ENCODE measurements at places on chromosomes 5 and 9. TPM values are rescaled to one million over a fixed set of nuclear protein-coding genes. Genes with fewer than 3 reads are reported as not detected.

ARSI gene
- not detected for total RNA-seq

DNA sequence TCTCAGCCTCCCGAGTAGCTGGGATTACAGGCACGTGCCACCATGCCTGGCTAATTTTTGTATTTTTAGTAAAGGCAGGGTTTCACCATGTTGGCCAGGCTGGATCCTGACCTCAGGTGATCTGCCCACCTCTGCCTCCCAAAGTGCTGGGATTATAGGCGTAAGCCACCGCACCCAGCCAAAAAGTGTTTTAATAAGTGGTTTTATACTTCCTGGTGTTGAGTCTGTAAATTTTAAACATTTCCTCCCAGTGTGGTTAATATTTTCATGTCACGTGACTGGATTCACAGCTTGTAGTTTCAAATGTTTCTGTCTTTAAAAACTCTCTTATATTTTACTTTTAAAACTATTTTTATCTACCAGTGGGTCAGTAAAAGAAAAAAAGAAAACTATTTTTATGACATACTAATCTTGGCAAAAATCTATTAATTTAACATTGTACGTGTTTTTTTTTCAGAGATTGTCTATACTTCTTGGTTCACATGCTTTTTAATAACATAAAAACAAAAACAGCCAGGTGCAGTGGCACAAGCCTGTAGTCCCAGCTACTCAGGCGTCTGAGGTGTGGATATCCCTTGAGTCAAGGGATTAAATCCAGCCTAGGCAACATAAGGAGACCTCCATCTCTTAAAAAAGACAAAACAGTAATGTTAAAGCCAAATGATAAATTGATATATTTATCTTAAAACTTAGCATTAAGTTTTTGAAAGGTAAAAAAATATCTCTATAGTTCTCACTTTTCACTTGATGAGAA lies 117.1 kb downstream of the DMXL1 start:
- no peak for DNase-seq

ABO gene
- total RNA-seq = not detected

- no peak for DNase-seq
These were observed 694.1 kb upstream of the C9orf72 start for GRCh38 chr9:28267351-28267750.

DNA sequence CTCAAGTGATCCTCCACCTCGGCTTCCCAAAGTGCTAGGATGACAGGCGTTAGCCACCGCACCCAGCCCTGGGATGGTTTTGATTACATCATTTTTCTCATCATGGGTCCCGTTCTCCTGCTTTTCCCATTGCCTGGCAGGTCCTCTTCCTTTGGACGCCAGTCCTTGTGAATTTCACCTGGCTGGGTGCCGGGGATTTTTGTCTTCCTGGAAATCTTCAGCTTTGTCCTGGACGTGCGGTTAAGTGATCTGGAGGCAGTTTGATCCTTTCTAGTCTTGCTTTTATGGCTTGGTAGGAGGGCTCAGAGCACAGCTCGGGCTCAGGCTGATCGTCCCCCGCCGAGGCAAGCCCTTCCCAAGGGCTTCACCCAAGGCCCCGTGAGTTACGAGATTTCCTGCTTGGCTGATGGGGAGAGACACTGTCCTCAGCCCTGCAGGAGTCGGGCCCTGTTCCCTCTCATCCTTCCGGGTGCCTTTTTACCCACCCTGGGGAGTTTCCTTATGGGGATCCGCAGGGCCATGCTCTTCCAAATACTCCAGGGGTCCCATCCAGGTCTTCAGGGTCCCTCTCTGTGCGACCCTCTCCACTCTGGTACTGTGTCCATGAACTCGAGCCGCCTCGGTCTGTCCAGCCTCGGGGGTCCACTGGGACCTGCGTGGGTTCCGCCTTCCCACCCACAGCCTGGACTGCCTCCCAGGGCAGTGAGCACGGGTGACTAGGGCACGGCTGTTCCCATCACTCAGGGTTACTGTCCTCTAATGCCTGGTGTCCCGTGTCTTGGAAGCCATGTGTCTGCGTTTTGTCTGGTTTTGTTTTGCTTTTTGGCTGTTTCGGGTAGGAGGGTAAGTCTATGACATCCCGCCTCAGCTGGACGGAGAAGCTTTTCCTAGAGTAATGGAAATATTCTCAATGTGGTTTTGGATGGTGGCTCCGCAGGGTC lies 22.3 kb upstream of the EGFL7 start:
- no peak for DNase-seq

DNA sequence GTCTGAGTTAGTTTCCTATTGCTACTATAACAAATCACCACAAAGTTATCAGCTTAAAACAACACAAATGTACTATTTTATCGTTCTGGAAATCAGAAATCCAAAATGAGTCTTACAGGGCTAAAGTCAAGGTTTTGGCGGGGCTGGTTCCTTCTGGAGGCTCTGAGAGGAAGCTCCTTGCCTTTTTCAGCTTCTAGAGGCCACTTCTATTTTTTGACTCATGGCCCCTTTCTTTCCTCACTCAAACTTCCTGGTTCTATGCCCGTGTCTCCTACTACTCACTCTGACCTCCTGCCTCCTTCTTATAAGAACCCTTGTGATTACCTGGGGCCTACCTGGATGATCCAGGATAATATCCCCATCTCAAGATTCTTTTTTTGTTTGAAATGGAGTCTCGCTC lies 48.2 kb downstream of the GABBR2 start:
- no peak for DNase-seq

DNA sequence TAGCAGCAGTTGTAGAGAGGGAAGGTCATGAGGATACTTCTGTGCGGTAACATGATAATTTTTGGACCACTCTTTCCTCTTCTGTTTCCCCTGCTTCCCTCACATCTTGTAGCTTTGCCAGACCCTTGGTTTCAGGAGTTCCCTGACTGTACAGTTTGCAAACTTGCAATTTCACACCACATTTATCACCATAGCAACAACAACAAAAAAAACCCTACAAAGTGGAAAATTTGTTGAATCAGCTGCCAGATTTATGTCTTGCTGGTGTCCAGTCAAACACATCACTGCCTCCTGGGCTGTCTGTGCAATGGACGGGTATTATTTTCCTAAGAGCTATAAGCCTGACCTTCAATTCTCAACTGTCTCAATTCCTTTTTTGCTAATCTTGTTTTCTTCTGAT lies 751.6 kb downstream of the TLR4 start:
- DNase-seq = no peak

- no peak for DNase-seq
These were observed 39.9 kb downstream of the BICD2 start for GRCh38 chr9:92724528-92725265.

EPB41L4B gene
- total RNA-seq = 1.6 TPM

ANKDD1B gene
- 0.26 TPM for total RNA-seq

DNA sequence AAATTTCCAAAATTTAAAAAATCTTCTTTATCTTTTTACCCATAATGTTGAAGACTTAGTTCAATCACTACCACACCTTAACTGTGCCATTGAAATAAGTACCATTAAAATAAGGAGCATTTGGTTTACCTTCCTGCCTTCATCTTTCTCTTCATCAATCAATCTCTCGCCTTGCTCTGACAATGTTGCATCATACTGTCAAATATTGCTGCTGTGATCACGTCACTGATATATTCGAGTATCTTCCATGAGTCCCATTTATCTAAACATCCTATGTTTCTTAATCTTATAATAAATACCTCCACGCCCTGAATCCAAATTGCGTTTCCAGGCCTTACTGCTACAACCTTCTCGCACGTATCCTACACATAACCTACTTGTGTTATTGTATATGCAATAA lies 155.2 kb upstream of the ACOT12 start:
- no peak for DNase-seq

GRCh38 chr5:65290677-65291076 lies 191.0 kb downstream of the ADAMTS6 start:
- no peak for DNase-seq

GRCh38 chr5:124746916-124747790 lies 714 bp upstream of the ZNF608 start:
- no peak for DNase-seq

GRCh38 chr5:27727254-27727653 lies 688.9 kb upstream of the CDH9 start:
- no peak for DNase-seq

DNA sequence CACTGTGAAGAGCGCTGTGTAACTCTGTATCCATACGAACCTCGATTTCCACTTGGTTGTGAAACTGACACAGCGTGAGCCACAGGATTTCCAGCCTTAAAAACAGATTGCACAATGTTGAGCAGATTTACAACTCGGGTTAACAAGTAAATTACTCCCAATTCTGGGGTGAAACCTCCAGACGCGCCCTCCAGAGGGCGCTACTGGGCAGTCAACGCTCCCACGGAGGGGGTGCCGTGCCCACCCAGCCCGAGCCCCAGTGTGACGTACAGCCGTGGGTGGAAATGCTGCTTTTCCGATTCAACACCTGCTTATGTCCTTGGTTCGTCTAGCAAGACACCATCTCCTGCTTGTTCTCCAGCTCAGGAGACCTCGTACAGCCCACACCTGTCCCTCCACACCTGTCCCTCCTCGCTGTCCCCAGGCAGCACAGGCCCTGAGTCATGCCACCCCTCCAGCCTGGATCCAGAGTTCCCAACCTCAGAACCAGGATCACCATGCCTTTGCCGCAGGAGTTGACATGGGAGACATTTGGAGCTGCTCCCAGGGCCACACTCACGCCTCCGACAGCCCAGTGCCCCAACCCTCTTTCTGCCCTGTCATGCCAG lies 34.4 kb upstream of the SLC6A3 start:
- peak; percentile 52 for DNase-seq

GPR150 gene
- total RNA-seq = 1.7 TPM

HNRNPAB gene
- 232 TPM for total RNA-seq

DNA sequence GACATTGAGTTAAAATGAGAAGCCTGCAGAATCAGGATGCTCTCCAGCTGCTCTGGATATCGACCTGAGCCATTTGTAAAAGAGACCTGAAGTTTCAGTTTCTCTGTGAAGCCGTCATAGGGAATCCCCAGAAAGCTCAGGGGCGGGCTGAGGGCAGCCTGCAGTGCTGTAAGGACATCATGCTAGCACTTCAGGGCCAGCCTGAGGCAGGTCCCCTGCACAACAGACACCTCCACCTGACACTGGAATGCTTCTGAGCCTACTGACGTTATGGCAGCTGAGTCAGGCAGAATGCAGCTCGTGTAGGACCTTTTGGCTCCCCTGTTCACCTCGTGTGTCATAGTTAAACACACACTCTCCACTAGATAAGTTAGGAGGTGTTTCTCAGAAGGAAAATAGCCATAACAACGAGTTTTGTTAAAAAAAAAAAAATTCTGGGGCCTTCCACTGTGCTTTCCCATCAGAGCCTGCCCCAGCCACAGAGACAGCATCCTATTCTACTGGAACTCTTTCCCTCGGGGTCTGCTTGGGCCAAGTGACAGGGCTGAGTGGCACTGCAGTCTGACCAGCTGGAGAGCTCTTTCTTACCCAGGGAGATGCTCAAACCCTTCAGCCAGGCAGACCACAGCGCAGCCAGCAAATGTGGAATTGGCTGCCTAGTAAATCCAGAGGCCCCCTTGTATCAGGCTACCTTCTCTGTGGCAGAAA lies 354.9 kb downstream of the DIRAS2 start:
- peak; percentile 4 for DNase-seq

PDLIM4 gene
- 1.2 TPM for total RNA-seq

DNA sequence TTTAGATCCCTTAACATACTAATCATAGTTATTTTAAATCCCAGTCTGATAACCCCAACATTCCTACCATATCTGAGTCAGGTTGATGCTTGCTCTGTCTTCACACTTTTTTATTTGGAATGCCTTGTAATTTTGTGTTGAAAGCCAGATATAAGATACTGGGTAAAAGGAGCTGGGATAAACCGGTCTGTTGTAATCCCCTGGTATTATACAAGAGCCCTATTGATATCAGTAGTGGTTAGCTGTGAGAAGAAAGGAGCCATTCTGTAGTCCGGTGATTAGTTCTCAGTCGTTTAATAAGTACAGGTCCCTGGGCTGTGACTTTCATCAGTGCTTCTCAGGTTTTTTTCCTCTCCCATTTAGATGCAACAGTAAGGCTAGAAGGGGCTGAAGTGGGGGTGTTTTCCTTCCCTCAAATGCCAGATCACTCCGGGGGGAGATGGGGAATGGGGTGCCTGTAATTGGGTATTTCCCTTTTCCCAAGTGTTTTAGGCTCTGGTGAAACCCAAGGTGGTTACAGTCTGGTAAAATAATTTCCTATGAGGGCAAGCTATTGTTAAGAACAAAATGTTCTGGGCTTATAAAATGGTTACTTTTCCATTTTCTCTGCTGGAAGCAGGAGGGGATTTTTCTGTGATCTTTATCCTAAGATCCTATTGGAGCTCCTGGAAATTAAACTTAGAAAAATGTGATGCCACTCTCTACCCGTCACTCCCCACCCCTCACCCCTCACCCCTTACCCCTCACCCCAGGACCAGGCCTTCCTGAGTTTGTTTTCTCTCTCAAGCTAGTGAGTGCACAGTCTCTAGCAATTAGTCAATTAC lies 72.7 kb downstream of the KCNN2 start:
- DNase-seq = no peak

DNA sequence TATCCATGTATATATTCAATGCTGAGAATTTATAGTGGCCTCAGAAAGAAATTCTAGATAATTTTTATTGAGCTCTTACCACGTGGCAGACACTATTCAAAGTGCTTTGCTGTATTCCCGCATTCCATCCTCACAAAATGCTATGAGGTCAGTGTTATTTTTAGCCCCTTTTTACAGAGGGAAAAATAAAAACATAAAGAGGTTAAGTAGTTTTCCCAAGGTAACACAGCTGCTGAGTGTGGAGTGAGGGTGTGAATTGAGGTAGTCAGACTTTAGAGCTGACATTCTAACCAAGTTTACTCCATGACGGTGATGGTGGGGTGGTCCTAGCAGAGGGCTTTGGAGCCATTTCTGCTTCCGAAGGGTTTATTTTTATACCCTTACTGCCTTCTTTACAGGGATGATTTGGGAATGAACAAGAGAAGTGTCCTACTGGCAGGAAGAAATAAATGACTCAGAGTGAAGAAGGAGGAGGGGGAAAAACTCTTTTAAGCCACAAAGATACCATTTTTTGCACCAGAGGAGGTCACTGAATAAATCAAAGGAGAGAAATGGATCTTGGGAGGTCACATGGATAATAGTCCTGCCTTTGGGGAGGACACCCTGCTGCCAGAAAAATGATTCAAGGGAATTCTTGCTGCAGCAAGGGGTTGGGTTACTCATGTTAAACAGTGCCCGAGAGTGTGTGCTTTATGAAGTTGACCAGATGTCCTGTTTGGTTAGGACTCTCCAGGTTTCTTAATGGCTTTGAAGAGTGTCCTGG lies 76.1 kb downstream of the HMHB1 start:
- no peak for DNase-seq

GRCh38 chr9:134537951-134538641 lies 103.5 kb upstream of the COL5A1 start:
- DNase-seq = no peak

IFNK gene
- not detected for total RNA-seq

PTTG1 gene
- 137 TPM for total RNA-seq

GRCh38 chr5:54615381-54615780 lies 97.8 kb downstream of the SNX18 start:
- DNase-seq = no peak
